GM23248 (cell line): ENCODE measurements at places on chromosomes 2 and 18.

- no peak overlapping the region for H3K27ac ChIP-seq
- H3K36me3 ChIP-seq: no peaks in the 10 kb centered on the region
- DNase-seq: peak; percentile 57
- H3K4me3 ChIP-seq: no peak overlapping the region
These were observed 61.3 kb upstream of the ITSN2 start for GRCh38 chr2:24421668-24422067.

- no peak overlapping the region for H3K4me3 ChIP-seq
These were observed 44.3 kb upstream of the ZDBF2 start for GRCh38 chr2:206230060-206230762.

GRCh38 chr2:65137197-65137775 lies 7.4 kb upstream of the RAB1A start:
- no peaks in the 10 kb centered on the region for H3K4me1 ChIP-seq
- no peaks in the 10 kb centered on the region for H3K36me3 ChIP-seq
- no peak overlapping the region for H3K4me3 ChIP-seq
- DNase-seq: no peak

GRCh38 chr2:69211048-69211447 lies 176.0 kb downstream of the GFPT1 start:
- H3K27me3 ChIP-seq: no peaks in the 10 kb centered on the region
- no peak overlapping the region for H3K27ac ChIP-seq
- DNase-seq: no peak
- H3K4me3 ChIP-seq: no peak overlapping the region
- H3K36me3 ChIP-seq: no peaks in the 10 kb centered on the region

GRCh38 chr2:12050396-12050795 lies 304.0 kb downstream of the LPIN1 start:
- no peak overlapping the region for H3K27ac ChIP-seq
- no peaks in the 10 kb centered on the region for H3K36me3 ChIP-seq
- DNase-seq: peak; percentile 89
- no peak overlapping the region; the same call in 1 of the 2 replicates for H3K4me3 ChIP-seq
- no peaks in the 10 kb centered on the region for H3K27me3 ChIP-seq

DNA sequence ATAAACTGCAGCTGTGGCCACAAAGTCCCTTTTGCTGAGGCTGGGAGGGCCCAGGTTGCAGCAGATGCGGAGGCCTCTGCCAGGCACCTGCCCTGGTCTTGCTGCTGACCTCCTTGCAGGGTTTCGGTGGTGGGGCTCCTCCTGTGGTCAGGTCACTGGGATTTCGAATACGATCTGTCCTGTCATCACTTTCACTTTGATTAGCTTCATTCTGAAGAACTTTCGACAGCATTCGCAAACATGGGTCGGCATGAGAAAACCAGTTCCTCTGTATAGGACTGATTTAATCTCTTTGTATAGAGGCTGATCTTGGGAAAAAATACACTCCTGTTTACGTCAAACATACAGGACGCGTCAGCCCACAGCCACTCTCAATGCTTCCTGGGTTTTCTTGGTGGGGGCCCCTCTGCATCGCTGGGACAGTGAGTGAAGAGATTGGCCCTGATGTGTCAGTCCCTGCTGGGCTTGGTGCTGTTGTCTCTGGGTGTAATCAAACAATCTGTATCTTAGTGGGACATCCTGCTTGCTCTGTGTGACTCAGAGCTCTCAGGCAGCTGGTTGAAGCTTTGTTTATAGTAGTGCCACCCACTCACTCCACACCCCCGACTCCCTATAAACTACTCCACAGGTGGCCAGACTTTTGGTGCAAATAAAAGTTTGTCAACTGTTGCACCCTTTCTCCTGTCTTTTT lies 209.4 kb upstream of the CXCR4 start:
- H3K27ac ChIP-seq: no peak overlapping the region
- H3K27me3 ChIP-seq: 0 out of 2 replicates have a peak, but pooled peaks cover 1% of the 10 kb centered on the region
- H3K4me1 ChIP-seq: no peaks in the 10 kb centered on the region
- no peak overlapping the region for H3K4me3 ChIP-seq
- peak; percentile 9 for DNase-seq

DNA sequence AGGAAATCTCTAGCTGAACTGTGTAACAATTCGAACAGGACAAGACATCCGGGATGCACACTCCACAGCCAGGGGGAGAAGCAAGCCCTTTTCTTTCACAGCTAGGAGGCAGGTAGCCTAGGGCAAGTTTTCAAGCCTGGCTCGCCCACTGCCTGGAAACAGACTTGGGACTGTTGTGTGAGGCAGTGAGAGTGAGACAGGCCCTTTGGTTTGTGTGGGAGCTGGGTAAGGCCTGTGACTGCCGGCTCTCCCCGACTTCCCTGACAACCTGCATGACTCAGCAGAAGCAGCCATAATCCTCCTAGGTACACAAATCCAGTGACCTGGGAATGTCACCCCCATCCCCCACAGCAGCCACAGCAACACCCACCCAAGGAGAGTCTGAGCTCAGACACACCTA lies 179.7 kb downstream of the WDPCP start:
- no peaks in the 10 kb centered on the region for H3K27me3 ChIP-seq
- no peak overlapping the region for H3K4me3 ChIP-seq
- no peak overlapping the region for H3K27ac ChIP-seq
